Posterior vena cava (tissue), 2 donors: ENCODE measurements at places on chromosomes 3 and 15. TPM values are rescaled to one million over a fixed set of nuclear protein-coding genes. Genes with fewer than 3 reads are reported as not detected.

DNA sequence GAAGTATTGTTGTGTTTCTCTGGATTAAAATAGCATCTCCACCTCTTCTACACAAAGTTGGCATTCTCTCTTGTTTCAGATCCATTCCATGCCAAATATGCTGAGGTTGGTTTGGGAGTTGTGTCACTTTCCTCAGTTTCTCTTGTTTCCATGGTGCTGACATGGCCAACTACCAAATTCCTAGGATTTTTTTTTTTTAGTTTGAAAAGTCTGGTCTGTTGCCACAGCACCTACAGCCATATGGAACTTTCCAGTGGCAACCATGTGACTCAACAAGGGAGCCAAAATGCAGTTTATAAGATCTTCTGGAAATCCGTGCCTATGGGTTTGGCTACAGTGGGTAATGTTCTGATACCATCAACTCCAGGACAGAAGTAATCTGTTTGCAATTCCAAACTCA is 96.0 kb upstream of the CLSTN2 start:
- DNase-seq, result no peak

- DNase-seq, result no peak
These were observed 13.0 kb downstream of the GUCA1C start for GRCh38 chr3:108940568-108941263.

DNA sequence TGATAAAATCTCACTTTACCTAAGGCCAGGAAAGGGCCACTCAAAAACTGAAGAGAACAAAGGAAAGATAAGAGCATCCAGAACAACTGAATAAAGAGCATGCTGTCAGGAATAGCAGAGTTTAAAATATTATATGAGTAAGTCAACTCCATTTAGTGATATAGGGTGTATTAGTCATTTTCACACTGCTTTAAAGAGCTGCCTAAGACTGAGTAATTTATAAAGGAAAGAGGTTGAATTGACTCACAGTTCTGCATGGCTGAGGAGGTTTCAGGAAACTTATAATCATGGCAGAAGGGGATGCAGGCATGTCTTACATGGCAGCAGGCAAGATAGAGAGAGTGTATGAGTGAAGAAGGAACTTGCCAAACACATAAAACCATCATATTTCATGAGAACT is 778.0 kb upstream of the NECTIN3 start:
- no peak for DNase-seq

BOC gene
- 86.8 TPM for total RNA-seq

PLA2G4E gene
- not detected for total RNA-seq

DNA sequence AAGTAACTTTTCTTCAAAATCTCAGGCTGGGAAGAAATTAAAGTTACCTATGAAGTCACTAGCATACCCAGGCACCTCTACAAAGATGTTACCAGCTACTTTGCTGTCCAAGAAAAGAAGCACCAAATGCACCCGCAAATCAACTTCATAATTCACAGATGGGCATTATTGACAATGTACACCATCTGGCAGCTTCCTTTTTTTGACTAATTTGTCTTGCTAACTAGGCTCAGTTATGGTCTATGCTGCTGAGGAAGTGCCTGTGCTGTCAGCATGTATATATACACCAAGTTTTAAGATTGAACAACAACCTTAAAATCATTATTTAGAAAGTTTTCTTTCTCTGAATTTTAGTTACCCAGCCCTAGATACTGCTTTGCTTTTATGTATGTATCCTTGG is 93.8 kb downstream of the NSUN3 start:
- no peak for DNase-seq

GRCh38 chr3:11539677-11540076 is 104.0 kb downstream of the VGLL4 start:
- DNase-seq, result peak; percentile 64

- DNase-seq, result no peak
These were observed 510.1 kb upstream of the CFAP20DC start for GRCh38 chr3:59559721-59560435.

DNA sequence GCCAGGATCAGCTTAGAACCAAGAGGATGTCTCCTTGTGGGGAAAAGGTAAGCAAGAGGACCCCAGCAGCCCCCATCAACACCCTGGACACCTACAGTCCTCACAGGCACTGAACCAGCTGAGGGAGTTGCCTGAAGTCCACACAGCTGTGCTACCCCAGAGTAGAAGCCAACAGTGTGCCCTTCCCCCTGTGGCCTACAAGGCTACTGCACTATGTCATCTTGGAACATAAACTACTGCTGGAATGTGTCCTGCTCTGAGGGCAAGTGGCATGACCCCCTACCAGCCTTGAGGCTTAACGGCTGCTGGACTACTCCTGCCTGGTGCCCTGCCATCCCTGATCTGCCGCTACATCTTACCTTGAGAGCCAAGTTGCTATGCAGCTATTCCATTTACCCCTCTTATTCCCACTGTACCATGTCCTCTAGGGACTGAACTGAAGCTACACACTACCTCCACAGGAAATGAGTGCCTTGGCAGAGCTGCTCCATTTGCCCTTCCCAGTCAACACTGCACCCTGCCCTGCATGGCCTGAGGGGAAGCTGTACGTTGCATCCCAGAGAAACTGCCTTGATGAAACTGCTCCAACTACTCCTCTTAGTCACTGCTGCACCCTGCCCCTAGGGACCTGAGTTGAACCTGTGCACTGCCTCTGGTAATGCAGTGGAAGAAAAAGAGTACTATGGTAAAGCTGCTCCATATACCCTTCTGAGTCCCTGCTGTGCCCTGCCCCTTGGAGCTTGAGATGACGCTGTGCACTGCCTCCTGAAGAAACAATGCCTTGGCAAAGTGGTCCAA is 40.2 kb upstream of the ATP13A5 start:
- DNase-seq, result no peak

DNA sequence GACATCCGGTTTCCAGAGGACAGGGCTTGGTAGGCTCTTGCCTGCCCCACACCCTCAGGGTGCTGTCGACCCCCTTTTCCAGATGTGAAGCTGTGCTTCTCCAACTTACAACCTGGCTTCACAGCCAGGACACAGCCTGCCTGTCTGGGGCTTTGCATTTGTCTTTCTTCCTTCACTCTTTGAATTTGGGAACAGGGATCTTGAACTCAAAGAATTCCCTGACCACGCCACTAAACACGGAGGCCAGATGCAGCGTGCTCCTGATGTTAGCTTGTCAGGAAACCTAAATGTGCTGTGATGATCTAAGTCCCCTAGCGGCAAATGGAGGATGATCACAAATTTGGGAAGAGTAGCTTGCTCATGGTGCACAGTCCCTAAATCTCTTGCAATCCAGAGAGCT is 244.8 kb upstream of the RGMA start:
- DNase-seq, result no peak

NR2E3 gene
- total RNA-seq, result 0.19 TPM

SCN5A gene
- total RNA-seq, result 1.4 TPM

DNA sequence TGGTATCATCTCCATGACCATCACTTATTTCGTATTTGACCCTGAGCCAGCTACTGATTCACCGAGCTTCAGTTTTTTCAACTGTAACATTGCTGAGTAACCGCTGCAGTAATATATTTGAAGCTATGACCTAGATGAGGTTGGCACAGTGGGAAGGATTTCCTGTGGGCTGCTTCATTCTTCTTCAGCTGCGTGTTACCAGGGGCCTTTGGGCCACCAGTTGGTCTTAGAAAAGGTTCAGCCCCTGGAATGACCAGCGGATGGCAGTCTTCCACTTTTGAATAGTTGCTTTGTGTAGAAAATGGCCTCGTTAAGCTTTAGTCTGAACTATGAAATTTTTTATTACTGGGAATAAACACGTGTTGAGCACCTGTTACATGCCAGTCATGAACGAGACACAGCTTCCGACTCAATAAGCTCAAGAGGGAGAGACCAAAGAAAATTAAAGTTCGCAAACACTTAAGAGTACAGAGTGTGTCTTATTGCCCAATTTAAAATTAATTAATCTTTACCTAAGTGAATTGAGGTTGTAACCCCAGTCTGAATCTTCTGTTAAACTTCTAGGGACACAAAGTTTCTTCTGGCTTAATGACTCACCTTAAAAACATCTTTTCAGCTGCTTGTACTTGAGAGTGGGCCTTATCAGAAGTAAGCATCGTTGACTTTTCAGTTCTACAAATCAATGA is 57.6 kb upstream of the NR2E3 start:
- DNase-seq, result no peak

CHDH gene
- 2.0 TPM for total RNA-seq

DNA sequence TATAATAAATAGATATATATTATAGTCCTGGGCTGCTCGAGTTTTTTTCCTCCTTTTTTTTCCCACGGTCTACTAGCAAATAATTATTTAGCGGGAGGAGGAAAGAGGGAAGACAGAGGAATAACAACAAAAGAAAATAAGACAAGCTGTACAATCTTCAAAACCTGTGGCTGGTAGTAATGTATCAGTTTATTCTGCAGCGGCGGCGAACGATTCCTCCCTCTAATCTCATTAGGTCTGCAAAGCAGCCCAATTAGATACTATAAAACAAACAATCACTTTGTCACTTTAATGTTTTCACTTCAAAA is 390 bp upstream of the TLE3 start:
- peak; percentile 53 for DNase-seq
